ENCODE measurements at places on chromosomes 5 and 9.
A peak's percentile ranks its signal among the peaks of the same experiment; 100 is the strongest.

DNA sequence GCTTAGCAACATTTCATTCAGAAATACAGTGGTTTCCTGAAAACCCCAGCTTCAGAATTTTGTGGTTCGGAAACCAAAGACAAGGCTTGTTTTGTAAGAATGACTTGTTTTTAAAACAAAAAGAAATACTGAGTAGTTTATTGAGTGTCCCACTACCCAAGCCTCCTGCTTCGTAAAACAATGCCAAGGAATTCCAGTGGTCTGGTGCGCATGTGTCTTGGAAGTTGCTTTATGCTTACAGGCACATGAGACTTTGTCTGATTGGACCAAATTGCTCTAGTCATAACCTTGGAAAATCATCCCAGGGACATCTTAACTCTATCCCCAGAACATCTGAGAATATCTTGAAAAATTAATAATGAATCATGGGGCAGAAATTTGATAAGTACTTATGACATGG lies 77.1 kb upstream of the FST start:
- DNase-seq = no peak

DNA sequence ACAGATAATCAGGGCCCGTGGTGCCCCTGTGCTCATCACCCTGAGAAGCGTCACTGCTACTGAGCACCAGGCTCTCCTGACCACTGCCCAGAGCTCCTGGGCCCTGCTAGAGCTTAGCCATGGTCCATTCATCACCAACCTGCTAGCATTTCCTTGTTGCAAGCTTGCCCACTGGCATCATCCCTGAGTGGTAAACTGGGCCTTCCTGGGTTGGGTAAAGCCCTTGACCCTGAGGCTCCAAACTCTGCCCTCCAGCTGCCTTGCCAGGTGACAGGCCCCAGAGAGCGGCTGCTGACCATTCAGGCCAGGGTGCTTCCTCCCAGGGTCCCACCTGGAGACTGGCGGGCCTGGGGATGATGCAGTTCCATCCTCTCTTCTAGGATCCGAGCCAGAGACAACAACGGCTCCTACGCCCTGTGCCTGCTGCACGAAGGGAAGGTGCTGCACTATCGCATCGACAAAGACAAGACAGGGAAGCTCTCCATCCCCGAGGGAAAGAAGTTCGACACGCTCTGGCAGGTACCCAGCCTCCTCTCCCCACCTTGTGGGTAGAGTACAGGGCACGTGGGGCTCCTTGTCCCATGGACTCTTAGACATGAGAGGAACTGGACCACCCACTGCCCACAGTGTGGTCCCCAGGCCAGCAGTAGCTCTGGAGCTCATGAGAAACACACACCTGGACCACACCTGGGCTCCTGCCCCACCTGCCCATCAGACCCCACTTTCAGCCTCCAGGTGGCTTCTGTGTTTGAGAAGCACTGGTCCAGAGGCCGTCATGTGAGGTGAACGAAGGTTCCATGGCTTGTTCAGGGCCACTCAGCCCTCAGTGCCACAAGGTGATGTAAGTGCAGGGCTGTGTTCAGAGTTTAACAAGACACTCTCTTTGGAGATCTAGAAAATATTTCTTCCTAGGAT lies 60.5 kb downstream of the SYK start:
- no peak for DNase-seq

GRCh38 chr5:180287404-180287803 lies 4.5 kb downstream of the MAPK9 start:
- no peak for DNase-seq

- no peak for DNase-seq
Measured at GRCh38 chr5:134738963-134739661, 764 bp downstream of the CAMLG start.

DNA sequence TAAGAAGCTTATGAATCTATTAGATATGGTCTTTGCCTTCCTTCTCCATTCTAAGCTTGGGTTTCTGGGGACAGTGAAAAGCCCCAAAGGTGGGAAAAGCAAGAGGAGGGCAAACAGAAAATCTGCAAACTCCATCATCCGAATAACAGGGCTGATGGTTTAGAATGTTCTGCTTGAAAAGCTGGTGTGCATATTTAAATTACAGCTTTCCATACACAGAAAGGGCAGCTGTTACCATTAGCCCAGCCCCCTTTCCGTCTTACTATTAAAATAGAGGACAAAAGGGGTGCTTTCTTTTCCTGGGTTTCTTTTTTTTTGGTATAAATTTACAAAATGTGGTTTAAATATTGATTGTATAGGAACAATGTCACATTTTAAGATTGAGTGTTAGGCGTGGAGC lies 22.0 kb downstream of the INSYN2B start:
- DNase-seq = no peak

DNA sequence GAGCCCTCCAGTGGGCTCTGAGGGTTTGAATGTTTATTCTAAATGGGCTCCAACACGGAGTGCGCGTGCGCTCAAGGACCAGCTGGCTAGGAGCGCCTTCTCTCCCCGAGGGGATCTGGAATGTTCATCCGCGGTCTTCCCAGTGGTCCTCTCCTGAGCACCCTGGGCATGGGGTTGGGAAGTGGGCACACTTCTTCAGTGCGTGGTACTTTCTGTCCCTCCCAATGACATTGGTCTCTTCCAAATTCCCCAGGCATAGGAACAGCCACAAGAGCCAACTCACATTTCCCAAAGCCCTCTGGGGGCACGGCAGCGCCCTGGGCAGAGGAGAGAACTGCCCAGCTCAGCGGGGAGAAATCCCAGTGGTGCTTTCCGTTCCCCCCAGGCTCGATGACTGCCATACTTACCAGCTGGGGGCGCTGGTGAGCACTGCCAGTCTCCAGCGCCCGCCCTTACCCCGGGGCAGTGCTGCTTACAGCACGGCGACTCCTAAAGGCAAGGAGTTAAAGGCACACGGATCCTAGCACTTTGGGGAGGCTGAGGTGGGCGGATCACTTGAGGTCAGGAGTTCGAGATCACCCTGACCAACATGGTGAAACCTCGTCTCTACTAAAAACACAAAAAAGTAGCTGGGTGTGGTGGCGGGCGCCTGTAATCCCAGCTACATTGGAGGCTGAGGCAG lies 29.9 kb upstream of the OBP2B start:
- DNase-seq = peak; percentile 42

- DNase-seq = peak; percentile 36
Measured at GRCh38 chr5:79857714-79858409, 133.2 kb downstream of the MTX3 start.

DNA sequence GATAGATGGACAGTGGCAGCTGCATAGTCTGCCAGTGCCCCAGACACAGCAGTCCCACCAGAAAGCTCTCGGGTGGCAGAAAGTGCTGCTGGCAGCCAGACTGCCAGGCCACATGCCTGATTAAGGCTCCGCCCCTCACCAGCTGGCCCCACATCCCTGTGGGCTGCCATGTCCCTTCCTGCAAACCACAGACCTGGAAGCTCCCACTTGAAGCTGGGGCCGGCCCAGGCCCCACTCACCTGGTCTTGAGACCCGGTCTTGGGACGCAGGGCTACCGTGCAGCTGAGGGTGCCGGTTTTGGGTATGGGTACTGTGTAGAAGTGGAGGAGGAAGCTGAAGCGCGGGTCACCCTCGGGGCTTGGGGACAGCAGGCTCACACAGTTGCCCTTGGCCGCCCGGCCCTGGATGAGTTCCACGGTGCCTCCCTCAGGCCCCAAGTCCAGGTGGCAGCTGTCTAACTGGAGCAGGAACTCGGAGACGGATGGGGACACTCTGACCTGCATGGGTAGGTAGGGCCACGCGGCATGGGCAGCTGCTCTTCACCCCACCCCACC lies 15.3 kb downstream of the FPGS start:
- no peak for DNase-seq

DNA sequence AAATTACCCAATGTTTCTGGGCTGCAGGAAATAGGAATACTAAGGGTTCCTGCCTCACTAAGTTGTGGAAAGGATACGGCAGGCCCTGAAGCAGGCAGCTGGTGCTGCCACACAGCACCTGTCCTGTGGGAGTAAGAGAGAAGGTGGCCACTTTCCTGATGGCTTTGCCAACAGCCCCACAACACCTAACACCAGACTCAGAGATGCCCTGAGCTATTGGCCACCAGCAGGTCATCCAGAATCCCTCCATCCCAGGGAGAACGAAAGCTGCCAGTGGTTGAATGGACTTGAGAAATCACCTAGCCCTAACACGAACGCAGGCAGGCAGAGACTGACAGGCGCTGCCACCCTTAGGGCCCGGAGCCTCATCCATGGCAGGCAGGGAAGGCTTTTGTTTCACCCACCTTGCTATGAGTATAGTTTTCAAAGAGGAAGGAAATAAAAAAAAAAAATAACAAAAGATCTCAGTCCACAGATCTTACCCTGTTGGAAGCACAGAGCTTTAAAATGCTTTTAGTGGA lies 82.2 kb downstream of the DCP2 start:
- no peak for DNase-seq

DNA sequence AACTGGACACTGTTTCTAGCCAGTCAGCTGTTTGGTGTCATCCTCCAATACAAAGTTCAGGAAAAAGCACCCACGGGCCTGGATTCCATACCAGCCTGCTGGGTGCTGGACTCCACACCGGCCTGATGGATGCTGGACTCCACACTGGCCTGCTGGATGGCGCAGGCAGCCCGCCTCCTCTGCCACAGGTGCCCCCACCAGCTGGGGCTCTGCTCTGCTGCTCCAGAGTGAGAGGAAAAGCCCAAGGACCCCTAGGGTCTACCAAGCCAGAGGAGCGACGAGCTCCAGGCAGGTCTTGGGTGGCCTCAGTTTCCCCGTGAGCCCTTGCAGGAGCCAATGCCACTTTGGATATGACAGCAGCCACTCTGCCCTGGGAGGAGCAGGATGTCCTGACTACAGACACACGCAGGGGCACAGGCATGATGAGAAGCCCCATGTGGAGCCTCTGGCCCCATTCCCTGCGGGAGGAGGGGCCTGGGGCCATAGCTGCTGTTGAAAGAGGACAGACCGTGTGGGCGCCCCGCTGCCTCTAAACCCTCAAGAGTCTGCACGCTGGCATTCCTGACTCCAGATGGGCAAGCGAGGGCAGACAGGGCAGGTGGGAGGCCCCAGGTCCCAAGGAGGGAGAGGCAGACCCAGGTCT lies 141.6 kb downstream of the OLFM1 start:
- no peak for DNase-seq

DNA sequence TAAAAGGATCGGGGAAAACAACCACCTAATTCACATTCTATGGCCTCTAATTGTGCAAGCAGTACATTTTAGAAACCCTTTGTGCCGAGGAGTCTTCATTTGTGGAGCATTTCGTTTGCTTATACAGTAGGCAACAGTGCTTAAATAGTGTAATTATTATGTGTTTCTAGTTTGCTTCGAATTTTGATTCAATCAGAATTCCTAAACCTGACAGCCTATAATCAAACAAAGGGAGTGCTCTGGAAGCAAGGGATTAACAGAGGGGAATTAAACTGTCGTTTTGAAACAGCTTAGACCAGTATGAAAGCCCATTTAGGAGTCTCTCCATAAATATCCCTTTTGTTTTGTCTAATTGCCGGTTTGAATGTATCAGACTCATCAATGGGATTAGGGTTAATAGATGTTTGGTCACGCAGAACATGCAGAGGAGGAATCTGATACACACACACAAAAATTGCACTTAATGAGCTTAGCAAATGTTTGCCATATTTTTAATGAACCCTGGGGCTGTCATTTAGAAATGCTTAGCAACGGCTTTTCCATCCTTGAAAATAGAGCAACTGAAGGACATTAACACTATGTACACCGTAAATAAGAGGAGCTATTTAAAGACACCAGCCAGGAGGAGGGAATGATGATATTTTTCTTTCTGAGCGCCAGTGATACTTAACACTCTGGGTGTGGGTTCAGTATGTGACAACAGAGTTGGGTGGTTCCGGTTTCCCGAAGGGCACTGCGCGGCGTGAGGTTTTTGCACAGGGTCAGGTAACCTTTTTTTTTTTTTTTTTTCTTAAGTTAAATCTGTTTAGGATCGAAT lies 404.7 kb downstream of the TLE4 start:
- no peak for DNase-seq

DNA sequence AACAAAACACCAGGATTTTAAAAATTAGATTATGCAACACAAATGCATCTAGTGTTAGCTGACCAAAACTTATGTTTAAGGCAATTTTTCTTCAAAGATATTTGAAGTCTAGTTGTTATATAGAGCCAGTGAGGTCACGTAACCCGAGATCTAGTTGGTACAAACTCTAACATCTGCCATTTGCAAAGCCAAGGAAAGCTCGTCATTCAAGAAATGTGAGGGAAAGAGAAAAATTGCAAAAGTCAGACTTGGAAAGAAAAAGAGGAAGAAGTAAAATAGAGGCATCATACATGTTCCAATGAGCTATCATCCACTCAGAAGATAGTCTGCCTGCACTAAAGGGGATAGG lies 293.4 kb upstream of the PUM3 start:
- DNase-seq = no peak

GRCh38 chr9:15244001-15244441 lies 63.0 kb downstream of the TTC39B start:
- no peak for DNase-seq

GRCh38 chr9:83342731-83343130 lies 195.5 kb downstream of the FRMD3 start:
- no peak for DNase-seq

DNA sequence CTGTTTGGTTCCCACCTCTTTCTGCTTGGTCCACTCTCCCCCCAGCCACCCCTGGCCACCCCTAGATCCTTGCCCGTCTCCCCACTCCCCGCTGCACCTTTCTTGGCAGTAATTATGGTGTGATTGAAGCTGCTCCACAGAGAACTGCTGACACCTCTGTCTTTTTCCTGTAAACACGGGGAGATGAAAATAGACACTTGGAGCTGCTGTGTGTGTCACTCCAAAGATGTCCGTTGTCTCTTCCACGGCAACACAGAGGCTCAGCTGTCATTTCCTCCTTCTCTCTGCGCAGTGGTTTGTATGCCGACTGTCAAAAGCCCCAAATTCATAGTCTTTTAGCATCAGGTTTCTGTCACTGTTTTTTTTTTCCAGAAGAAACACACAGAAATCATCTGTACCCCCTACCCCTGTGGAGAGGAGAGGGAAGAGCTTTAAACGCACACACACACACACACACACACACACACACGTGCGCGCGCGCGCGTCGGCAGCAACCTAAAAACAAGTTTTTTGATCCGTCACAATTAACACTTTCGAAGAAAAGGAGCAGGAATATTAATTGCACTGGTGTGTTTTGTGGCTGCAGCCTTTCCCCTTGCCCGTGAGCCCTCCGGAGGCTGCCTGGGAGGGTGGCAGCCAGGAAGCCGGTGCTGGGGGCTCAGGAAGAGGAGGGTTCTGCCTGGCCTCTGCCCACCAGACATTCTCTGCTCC lies 39.8 kb downstream of the ASS1 start:
- no peak for DNase-seq

DNA sequence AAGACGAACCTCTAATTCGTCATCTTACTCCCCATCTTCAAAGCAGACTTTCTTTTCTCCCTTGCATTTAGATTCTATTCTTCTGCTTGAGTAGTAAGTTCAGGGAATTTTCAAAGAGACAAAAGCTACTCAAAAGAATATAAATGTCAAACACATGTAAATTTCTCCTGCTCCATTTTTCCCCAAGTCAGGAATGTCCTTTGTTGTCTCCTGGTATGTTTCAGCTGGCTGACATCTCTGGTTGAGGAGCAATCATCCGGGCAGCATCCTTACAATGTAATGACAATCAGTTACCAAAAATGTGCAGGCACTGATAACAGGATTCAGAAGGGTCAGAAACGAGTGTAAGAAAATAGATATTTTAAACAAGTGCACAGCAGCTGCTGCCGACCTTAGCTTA lies 47.6 kb upstream of the PPP1R2B start:
- no peak for DNase-seq

GRCh38 chr5:177142098-177142611 lies 8.6 kb downstream of the NSD1 start:
- no peak for DNase-seq

GRCh38 chr9:133347515-133347984 lies 381 bp downstream of the MED22 start:
- DNase-seq = no peak

Measured in stimulated activated CD8-positive, alpha-beta memory T cell treated with anti-CD3 and anti-CD28 coated beads, Interleukin-15, amount 100 ng/mL, for 4 hours (primary cell).